Foreskin keratinocyte (primary cell): ENCODE measurements at places on chromosomes 4 and X. TPM values are rescaled to one million over a fixed set of nuclear protein-coding genes. Genes with fewer than 3 reads are reported as not detected.

DNA sequence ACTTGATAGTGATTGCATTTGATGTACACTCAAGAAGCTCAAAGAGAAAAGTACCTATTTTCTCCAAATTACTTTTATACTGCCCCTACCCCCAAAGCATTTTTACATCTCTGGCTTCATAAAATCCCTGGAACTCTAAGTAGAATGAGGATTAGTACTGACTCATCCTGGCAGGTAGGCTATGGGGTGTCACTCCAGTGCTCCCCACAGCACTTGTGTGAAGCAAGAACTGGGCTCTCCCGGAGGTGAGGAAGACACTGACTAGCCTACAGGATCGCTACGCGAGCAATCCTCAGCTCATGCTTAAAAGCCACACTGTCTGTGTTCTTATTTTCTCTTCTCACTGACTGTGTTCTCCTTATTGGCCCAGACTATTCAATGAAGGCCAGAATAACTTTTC is 90.4 kb upstream of the NDP start:
- no peak for DNase-seq

PPM1K gene
- total RNA-seq = 11.1 and 11.3 TPM in 2 replicates

DNA sequence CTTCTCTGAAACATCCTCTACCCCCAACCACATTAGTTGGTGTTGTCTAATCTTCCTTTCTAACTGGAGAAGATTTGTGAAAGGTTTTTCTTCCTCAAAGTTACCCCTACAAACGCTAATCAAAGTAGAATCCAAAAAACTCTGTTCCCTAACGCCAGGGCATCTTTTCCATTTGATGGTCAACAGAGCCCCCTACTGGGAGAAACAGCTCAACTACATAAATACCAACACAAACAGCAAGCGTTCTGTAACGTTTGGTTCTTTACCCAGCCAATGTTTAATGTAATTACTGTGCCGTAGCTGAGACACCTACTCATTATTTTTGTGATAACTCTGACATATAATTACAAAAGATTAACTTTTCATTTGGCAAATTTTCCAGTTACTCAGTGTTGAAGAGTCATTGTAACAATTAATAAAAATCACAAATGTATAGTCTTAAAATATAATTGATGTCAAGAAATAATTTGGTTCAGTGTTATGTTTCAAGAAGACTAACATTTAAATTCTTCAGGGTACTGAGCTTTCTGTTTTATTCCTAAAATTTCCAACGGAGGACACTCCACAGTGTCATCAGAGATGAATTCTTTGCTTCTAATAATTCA is 94.9 kb upstream of the TBC1D9 start:
- peak; percentile 40 for DNase-seq

SLC9B1 gene
- 0.11 and 0.20 TPM in 2 replicates for total RNA-seq

- no peak for DNase-seq
These were observed 2.9 kb upstream of the SCARB2 start for GRCh38 chr4:76216524-76216923.

GRCh38 chr4:80362578-80363181 is 27.1 kb downstream of the CFAP299 start:
- peak; percentile 19 for DNase-seq

GRCh38 chr4:110489901-110490508 is 14.1 kb downstream of the ENPEP start:
- DNase-seq = no peak

OTUD4 gene
- 33.7 and 36.4 TPM in 2 replicates for total RNA-seq

DNA sequence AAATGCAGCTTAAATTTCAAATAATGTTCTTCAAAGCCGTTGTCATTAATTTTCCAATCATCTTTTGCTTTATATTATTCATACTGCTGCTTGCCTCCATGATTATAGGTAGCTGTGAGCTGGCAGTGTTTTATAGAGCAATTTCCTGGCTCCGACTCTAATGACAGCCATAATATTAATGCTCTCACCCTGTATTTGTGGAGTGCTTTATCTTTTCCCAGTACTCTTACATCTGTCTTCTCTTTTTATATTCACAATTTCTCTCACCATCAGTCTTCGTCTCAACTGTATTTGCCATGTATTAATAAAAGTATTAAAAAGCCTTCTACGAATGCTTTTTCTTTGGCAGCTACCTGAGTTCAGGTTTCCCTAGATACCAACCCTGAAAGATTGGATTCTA is 21.0 kb downstream of the ATXN3L start:
- DNase-seq = no peak
